Activated naive CD8-positive, alpha-beta T cell treated with anti-CD3 and anti-CD28 coated beads, Interleukin-2, amount 10 ng/mL, durations not matched to agents 7 days and 5 days (primary cell): ENCODE measurements at places on chromosomes 4 and X. TPM values are rescaled to one million over a fixed set of nuclear protein-coding genes. Genes with fewer than 3 reads are reported as not detected.

Gene GAGE12F
- total RNA-seq, result not detected

Gene MAGEB10
- not detected for total RNA-seq

DNA sequence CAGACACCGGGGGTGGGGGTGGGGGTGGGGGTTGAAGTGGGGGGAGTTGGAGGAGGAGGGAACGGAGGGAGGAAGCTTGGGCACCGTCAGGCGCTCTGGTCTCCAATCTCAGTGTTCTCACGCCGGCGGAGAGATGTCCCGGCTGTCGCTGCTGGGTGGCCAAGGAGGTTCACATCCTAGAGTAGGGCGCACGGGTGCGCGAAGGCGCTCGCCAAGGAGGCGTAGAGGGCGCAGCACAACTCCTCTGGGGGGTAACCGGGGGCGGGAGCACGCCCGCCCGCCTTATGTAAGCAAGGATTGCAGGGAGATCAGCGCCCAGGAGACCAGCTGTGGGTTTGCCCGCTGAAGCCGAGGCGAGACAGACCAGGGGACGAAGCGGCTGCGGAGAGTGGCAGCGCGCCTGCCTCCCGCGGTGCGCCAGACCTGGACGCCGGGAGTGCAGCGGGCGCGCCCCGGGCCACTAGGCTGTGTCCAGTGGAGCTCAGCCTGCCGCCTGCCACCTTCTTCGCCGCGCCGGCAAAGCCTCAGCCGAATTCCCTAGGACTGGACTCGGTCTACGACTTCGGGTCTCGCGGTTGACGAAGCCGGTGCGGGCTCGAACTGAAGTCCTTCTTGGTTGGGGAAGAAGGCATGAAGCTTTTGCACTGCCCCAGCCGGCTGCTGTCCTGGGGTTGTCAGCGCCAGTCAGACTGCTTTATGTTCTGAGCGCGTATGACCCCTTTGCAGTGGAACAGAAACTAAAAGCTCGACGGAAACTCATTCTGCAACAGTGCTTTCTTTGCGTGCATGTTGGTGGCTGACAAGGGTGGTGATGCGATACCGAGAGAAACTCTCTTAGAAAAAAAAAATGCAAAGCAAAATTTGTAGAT, 707 bp upstream of the UNC5C start:
- DNase-seq, result peak; percentile 53

DNA sequence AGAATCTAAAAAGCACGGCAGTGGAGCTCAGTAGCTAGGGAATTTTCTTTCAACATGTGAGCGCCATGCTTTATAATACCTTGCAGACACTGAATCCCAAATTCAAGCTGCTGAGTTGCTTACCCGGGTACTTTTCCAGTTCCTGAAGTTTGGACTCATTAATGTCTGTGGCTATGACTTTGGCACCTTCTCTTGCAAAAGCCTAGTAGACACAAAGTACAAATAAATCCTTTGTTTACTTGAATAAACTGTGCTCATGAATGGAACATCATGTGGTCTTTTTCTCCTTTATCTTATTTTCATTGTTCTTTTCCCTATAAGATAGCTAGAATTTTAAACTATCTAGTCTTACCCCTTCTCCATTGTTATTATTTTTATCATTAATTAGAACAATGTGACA, 4.6 kb downstream of the BDH2 start:
- DNase-seq, result no peak

GRCh38 chr4:1751919-1752283, 30.6 kb downstream of the TACC3 start:
- no peak for DNase-seq

- DNase-seq, result no peak
Measured at GRCh38 chrX:39893417-39894338, 204.1 kb downstream of the BCOR start.

DNA sequence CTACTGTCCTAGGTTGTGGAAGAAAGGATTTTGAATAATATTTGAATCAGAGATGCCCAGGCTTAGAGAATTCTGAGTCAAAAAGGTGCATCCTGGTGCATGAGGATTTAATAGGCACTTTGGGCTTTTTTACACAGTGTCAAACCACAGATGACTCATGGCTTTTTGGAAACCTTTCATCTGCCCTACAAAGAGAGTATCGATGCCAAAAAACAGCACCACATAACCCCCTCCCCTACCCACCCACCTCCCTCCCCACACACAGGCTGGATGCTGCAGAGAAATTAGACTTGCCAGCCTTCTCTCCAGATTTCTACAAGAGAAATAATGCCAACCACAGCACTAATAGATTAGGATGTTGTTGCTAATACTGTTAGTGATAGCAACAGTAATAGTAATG, 779.3 kb downstream of the NLGN4X start:
- DNase-seq, result no peak

DNA sequence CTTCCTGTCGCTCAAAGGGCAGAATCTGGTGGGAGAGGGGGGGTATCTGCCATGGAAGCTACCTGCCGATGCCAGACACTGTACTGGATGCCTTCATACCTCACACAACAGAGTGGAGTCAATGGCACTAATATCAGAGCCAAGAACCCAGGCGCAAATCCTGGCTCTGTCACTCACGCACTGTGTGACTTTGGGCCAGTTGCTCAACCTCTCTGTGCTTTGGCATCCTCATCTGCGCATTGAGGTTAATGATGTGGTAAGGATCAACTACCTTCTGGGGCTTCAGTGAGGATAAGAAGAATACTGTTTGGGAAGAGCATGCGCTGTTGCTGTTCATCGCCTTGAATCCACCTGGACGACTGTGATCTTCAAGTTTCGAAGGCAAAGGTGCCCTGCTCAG, 70.6 kb downstream of the PPP2R2C start:
- no peak for DNase-seq
